Stimulated activated CD8-positive, alpha-beta memory T cell treated with anti-CD3 and anti-CD28 coated beads, Interleukin-15, amount 100 ng/mL, for 24 hours (primary cell): ENCODE measurements at places on chromosomes 13 and 19.
A peak's percentile ranks its signal among the peaks of the same experiment; 100 is the strongest.

DNA sequence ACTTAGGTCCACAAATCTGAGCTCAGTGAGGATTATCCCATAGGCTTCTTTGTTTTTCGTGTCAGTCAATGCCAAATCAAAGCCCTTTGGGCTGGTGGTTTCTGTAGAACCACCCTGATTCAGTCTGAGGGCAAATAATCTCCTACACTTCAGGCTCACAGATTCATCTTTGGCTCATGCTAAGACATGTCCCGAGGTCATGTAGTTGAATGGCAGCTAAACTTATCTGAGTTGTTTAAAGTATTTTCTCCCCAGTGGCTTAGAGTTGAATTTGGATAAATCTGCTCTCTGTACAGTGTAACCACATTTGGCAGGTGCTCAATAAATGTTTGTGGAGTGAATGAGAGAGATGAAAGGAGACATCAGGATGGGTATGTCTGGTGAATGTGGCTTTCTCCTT, 13.1 kb upstream of the SLC25A42 start:
- DNase-seq = no peak

GRCh38 chr13:113489549-113490495, 689 bp downstream of the DCUN1D2 start:
- peak; percentile 6 for DNase-seq

GRCh38 chr13:61123538-61124289, 291.9 kb downstream of the PCDH20 start:
- DNase-seq = no peak

DNA sequence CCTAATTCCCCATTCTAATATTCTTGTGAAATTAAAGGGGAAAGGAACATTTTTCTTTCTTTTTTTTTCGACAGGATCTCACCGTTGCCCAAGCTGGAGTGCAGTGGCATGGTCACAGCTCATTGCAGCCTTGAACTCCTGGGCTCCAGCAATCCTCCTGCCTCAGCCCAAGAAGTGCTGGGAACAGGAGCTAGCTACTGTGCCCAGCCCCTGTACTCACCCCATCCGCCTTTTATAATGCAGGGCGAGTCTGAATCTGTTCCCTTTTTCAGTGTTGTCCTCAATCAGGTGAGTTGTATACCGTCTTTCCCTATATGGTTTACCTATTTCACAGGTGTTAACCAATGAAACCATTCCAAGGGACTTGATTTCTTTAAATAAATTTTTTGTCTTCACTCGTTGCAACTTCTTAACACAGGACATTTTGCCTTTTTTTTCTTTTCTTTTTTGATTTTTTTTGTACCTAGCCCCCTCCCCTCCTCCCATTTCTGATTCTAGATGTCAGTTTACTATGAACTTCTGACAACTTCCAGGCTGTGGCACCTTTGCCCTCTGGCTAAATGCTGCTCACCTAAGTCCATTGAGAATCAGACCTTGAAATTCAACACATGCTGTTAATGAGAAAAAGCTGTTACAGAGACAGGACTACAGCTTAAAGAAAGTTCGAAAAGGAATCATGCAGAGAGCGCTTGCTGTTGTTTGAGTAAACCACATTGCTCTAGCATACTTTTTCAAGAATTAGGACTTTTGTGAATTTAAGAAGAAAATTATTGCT, 562.1 kb upstream of the KLF12 start:
- no peak for DNase-seq

DNA sequence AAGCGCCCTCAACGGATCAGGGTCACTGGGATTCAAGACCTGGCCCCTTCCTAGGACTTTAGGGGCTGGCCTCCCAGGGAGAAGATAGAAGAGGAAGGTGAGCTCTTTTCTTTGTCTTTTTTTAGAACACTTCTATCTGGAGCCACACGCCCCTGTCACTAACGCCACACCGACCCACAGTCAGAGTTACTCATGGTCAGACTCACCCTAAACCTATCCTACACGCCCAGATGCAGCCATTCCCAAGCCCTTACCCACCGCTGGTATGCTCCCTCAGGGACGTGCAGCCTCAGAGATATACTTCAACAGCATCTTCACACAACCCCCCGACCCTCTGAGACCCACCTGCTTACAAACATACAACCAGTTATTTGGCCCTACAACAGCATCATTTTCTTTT, 29.9 kb upstream of the MUC16 start:
- DNase-seq = no peak

- DNase-seq = no peak
Measured at GRCh38 chr13:50610238-50610637, 233.3 kb downstream of the DLEU7 start.

GRCh38 chr13:100490692-100491091, 97.9 kb downstream of the GGACT start:
- no peak for DNase-seq

DNA sequence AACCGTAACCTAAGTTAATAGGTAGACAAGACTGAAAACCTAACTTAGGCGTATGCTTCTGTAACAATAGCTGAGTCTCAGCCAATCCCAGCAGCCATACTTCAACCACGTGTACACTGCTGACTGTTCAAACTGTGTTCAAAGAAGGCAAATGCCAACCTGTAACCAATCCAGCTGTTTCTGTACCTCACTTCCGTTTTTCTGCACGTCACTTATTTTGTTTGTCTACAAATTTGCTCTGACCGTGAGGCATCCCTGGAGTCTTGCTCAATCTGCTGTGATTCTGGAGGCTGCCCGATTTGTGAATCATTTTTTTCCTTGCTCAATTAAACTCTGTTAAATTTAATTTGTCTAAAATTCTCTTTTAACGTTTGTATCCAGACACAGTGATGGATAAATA, 59.2 kb downstream of the EDNRB start:
- DNase-seq = no peak
